ENCODE measurements at places on chromosomes 6 and 20. TPM values are rescaled to one million over a fixed set of nuclear protein-coding genes. Genes with fewer than 3 reads are reported as not detected.

DNA sequence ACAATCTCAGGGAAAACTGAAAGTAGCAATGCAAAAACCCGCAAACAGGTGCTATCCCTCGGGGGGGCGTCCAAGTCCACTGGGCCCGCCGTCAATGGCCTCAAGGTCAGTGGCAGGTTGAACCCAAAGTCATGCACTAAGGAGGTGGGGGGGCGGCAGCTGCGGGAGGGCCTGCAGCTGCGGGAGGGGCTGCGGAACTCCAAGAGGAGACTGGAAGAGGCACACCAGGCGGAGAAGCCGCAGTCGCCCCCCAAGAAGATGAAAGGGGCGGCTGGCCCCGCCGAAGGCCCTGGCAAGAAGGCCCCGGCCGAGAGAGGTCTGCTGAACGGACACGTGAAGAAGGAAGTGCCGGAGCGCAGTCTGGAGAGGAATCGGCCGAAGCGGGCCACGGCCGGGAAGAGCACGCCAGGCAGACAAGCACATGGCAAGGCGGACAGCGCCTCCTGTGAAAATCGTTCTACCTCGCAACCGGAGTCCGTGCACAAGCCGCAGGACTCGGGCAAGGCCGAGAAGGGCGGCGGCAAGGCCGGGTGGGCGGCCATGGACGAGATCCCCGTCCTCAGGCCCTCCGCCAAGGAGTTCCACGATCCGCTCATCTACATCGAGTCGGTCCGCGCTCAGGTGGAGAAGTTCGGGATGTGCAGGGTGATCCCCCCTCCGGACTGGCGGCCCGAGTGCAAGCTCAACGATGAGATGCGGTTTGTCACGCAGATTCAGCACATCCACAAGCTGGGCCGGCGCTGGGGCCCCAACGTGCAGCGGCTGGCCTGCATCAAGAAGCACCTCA is 166.3 kb downstream of the DTNBP1 start:
- no peak overlapping the region for H3K27ac ChIP-seq
- no peaks in the 10 kb centered on the region for H3K27me3 ChIP-seq
- peaks cover 25% of the 10 kb centered on the region for H3K4me1 ChIP-seq
- no peak for DNase-seq

Gene MYCT1
- not detected for polyA plus RNA-seq

Gene CHRNA4
- not detected for polyA plus RNA-seq

DNA sequence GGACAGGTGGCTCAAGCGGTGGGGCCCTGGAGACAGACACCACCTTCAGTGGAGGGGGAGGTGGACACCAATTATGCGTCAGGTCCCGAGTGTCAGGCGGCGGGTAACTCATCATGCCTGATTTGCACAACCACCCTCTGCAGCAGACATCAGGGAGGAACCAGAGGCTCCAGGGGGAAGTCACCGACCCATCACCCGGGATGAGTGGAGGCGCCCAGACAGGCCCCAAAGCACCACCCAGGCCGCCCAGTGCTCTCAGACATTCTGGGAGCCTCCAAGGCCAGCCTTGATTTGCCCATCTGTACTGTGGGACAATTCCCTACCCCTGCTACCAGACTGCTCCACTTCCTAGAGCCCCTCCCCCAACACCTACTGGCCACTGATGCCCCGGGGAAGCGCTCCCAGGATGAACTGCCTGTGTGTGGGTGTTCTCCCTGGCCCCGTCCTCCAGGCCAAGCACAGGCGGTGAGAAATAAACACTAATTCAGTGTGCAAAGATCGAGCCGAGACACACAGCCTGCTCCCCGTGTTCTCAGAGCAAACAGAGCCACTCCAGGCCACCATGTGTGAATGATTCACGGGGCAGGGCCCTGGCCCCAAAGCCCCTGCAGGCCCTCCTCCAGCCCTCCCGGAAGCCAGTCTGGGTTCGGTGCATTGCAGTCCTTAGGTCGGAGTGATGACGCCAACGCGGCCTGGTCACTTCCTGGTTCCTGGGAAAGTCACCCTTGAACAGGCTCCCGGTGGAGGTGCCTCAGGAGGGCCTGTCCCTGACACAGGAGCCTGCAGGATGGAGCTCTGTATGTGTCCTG is 107.2 kb downstream of the ASXL1 start:
- no peak overlapping the region for H3K27ac ChIP-seq
- no peak overlapping the region for H3K4me3 ChIP-seq
- peaks cover 6% of the 10 kb centered on the region for H3K4me1 ChIP-seq
- no peaks in the 10 kb centered on the region for H3K36me3 ChIP-seq

DNA sequence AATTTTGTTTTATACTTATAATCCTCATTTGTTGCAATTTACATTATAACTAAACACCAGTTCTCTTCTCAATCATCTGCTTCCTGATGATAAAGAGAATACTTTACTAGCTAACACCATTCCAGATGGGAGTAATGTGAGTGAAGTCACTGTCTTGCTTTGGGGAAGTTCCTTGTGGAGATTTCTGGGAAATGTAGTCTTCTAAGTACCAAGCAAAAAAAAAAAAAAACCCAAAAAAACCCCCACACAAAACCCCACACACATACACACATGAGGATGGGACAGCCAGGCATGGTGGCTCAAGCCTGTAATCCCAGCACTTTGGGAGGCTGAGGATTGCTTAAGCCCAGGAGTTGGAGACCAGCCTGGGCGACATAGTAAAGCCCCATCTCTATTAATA is 2.2 kb upstream of the SNPH start:
- H3K4me1 ChIP-seq, result peaks cover 11% of the 10 kb centered on the region
- no peaks in the 10 kb centered on the region for H3K36me3 ChIP-seq
- H3K4me3 ChIP-seq, result no peak overlapping the region
- no peak overlapping the region for H3K27ac ChIP-seq
- H3K27me3 ChIP-seq, result no peaks in the 10 kb centered on the region

- no peak overlapping the region for H3K27ac ChIP-seq
- no peaks in the 10 kb centered on the region for H3K36me3 ChIP-seq
- DNase-seq, result no peak
- peaks cover 44% of the 10 kb centered on the region for H3K27me3 ChIP-seq
- no peaks in the 10 kb centered on the region for H3K4me1 ChIP-seq
Measured at GRCh38 chr6:3871515-3871914, 22.3 kb downstream of the FAM50B start.

GRCh38 chr6:2124260-2124709 is 121.1 kb downstream of the GMDS start:
- H3K27ac ChIP-seq, result no peak overlapping the region
- no peak overlapping the region for H3K4me3 ChIP-seq
- H3K36me3 ChIP-seq, result peaks cover 4% of the 10 kb centered on the region
- H3K27me3 ChIP-seq, result peaks cover 4% of the 10 kb centered on the region

GRCh38 chr20:35466856-35467255 is 11.5 kb downstream of the CEP250 start:
- no peak for DNase-seq
- no peaks in the 10 kb centered on the region for H3K27me3 ChIP-seq
- no peaks in the 10 kb centered on the region for H3K36me3 ChIP-seq
- peaks cover 19% of the 10 kb centered on the region for H3K4me1 ChIP-seq
- H3K27ac ChIP-seq, result no peak overlapping the region

- no peak for DNase-seq
- no peak overlapping the region for H3K27ac ChIP-seq
- H3K27me3 ChIP-seq, result no peaks in the 10 kb centered on the region
- H3K4me3 ChIP-seq, result no peak overlapping the region
- no peaks in the 10 kb centered on the region for H3K36me3 ChIP-seq
- no peaks in the 10 kb centered on the region for H3K4me1 ChIP-seq
Measured at GRCh38 chr6:105935416-105935815, 150.7 kb upstream of the PRDM1 start.

Gene KHDRBS2
- 16.0 TPM for polyA plus RNA-seq

- DNase-seq, result peak; percentile 72
- peak overlapping the region; percentile 94 for H3K4me3 ChIP-seq
- H3K27ac ChIP-seq, result peak overlapping the region; percentile 96
- peaks cover 47% of the 10 kb centered on the region for H3K4me1 ChIP-seq
- H3K27me3 ChIP-seq, result no peaks in the 10 kb centered on the region
Measured at GRCh38 chr20:34824806-34825529, 483 bp downstream of the NCOA6 start.

- DNase-seq, result no peak
- peak overlapping the region; percentile 30 for H3K27ac ChIP-seq
- H3K36me3 ChIP-seq, result no peaks in the 10 kb centered on the region
- peaks cover 87% of the 10 kb centered on the region for H3K4me1 ChIP-seq
Measured at GRCh38 chr6:142850679-142851423, 94.1 kb downstream of the HIVEP2 start.

GRCh38 chr20:50245498-50246366 is 55.1 kb downstream of the CEBPB start:
- H3K4me3 ChIP-seq, result no peak overlapping the region
- H3K4me1 ChIP-seq, result no peaks in the 10 kb centered on the region
- H3K36me3 ChIP-seq, result no peaks in the 10 kb centered on the region
- no peak overlapping the region for H3K27ac ChIP-seq

DNA sequence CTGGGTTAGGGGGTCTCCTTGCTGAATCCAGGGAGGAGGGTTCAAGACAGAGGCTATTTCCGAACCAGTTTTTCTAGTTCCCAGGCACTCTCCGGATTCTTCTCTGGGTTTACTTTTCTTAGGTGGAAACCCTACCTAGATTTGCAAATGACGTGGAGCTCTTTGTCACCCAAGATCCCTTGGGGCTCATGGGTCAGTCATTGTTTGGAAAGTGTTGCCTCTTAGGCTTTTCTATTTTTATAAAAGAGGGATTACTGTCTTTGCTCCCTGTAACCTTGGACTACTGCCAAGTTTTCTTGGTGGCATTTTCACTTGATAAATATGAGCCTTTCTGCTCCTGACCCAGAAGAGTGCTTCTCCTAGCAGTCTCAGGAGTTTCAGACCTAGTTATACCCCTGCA is 33.6 kb downstream of the FAM209B start:
- no peak for DNase-seq
- H3K4me1 ChIP-seq, result no peaks in the 10 kb centered on the region
- no peak overlapping the region for H3K27ac ChIP-seq
- no peaks in the 10 kb centered on the region for H3K36me3 ChIP-seq
- H3K27me3 ChIP-seq, result peaks cover 16% of the 10 kb centered on the region
- H3K4me3 ChIP-seq, result no peak overlapping the region

Gene PRPH2
- polyA plus RNA-seq, result not detected

DNA sequence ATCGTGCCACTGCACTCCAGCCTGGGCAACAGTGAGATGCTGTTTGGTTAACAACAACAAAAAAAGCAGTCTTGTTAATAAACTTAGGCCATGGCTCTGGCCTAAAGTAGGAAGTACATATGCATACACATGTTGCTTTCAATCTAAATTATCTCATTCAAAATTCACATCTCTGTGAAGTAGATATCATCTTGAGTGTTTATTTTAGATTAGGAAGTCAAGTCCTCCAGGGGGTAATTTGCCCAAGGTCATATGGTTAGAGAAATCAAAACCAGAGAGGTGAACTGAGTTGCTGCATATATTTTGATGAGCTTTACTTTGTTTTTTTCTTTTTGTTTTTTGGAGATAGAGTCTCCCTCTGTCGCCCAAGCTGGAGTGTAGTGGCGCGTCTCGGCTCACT is 52.8 kb downstream of the B4GALT5 start:
- H3K4me1 ChIP-seq, result peaks cover 10% of the 10 kb centered on the region
- no peak for DNase-seq
- no peaks in the 10 kb centered on the region for H3K36me3 ChIP-seq

GRCh38 chr20:4817230-4817671 is 95.5 kb downstream of the PRND start:
- peaks cover 88% of the 10 kb centered on the region for H3K4me1 ChIP-seq
- H3K36me3 ChIP-seq, result peaks cover 16% of the 10 kb centered on the region
- H3K27me3 ChIP-seq, result no peaks in the 10 kb centered on the region
- no peak for DNase-seq
- H3K27ac ChIP-seq, result no peak overlapping the region

Gene THBD
- not detected for polyA plus RNA-seq

Gene TRDN
- not detected for polyA plus RNA-seq

Data from naive B cell (primary cell).